ENCODE measurements at places on chromosomes 1 and 21. TPM values are rescaled to one million over a fixed set of nuclear protein-coding genes. Genes with fewer than 3 reads are reported as not detected.
A peak's percentile ranks its signal among the peaks of the same experiment; 100 is the strongest.

DNA sequence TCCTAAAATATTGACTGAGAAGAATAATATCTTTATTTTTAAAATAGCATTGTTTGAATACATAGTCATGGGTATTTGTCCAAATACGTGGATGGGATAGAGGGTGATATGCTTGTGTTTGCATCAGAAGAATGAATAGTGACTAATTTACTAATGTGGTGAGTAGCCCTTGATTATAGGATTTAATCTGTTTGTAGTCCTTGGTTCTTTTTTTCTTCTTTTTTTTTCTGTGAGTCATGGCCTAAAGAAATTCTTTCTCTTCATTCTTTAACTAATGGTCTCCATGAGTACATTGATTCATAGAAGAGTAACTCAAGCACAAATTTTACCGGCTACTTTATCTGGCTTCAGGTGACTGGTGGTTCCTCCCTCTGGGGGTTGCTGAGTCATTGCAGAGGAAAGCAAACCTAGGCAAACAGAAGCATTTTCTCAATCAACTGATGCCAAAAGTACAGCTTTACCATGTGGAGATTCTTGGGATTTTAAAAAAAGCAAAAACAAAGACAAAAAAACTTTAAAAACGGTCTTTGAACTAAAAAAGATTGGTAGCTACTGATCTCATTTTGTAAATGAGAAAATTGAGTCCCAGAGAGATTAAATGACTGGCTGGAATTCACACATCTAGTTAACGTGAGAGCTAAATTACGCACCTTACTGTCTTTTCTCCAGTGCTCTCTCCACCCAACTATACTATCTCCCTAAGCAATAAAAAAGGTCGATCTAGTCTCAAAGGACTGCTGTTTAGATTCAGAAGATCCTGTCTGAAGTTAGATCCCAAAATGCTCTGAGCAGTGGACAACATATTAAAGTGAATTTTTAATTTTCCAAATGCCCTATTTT, 40.5 kb downstream of the AK5 start:
- no peaks in the 10 kb centered on the region for H3K36me3 ChIP-seq
- H3K4me1 ChIP-seq = no peaks in the 10 kb centered on the region
- DNase-seq = no peak
- H3K27ac ChIP-seq = no peak overlapping the region

- H3K36me3 ChIP-seq = no peaks in the 10 kb centered on the region
- no peaks in the 10 kb centered on the region for H3K4me1 ChIP-seq
- no peak for DNase-seq
- no peak overlapping the region for H3K4me3 ChIP-seq
- no peak overlapping the region for H3K27ac ChIP-seq
Measured at GRCh38 chr1:180213401-180214170, 16.5 kb upstream of the LHX4 start.

FCAMR gene
- not detected for total RNA-seq

- H3K4me3 ChIP-seq = no peak overlapping the region
- no peaks in the 10 kb centered on the region for H3K4me1 ChIP-seq
- H3K36me3 ChIP-seq = peaks cover 54% of the 10 kb centered on the region
- no peak overlapping the region for H3K27ac ChIP-seq
- no peaks in the 10 kb centered on the region for H3K27me3 ChIP-seq
- peak; percentile 33 for DNase-seq
Measured at GRCh38 chr1:43614211-43614610, 35.7 kb upstream of the KDM4A start.

- H3K4me1 ChIP-seq = no peaks in the 10 kb centered on the region
- no peak for DNase-seq
- H3K4me3 ChIP-seq = no peak overlapping the region
- no peak overlapping the region for H3K27ac ChIP-seq
- no peaks in the 10 kb centered on the region for H3K27me3 ChIP-seq
Measured at GRCh38 chr1:212396638-212397037, 18.0 kb downstream of the PACC1 start.

SUCO gene
- 32.5 TPM for total RNA-seq

DNA sequence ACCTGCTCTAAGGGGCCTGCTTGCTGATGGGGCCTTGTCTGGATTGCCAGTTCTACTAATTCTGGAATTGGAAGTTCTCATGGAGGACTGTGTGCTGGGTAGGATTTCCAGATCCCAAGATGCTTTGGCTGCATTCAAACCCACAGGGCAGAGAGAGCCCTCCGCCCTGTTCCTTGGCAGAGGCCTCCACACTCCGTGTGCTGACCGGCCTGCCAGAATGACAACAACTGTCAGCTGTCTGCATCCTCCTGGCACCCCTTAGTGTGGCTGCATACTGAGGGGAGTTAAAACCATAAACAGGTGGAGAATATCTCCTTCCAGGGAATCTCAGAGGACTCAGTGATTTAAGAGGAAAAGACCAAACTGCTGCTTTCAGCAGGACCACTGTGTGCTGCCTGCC, 60.7 kb downstream of the ADARB1 start:
- H3K27me3 ChIP-seq = no peaks in the 10 kb centered on the region
- H3K4me1 ChIP-seq = peaks cover 40% of the 10 kb centered on the region

DNA sequence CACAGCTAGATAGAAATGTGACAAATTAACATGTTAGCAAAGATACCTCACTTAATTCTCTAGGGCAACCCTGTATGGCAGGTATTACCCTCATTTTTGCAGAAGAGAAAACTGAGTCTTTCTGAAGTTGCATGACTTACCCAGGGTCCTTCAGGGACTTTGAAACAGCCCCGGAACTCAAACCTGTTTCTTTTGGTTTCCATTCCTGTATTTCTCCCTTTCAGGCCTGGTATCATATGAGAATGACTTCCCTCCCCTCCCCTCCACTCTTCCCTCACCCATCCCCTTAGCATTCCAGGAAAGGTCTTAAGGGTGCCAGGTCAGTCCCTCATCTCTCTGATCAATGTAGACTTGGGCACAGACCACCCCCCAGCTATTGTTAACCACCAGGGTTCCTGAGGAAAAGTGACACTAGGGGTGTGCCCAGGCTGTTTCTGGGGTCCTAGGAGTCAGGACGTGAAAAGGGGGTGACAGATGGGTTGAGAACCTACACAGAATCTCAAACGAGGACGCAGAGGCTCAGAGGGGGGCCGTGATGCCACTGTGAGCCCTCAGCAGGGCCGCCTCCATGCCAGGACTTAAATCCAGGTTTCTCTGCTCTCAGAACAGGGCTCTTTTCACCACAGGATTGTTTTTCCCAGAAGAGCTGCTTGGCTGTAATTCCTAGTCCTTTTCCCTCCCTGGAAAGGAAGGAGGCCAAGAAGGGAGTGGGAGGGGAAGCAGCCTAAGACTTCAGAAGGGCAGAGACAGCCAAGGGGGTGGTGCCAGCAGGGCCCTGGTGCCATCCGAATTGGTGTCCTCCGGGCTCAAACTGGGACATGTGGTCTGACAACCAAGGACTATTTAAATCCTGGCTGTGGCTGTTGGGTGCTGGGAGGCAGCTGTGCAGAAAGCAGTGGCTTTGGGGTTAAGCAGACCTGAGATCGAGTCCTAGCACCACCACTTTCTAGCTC, 2.1 kb upstream of the WASF2 start:
- peak overlapping the region; percentile 100 for H3K27ac ChIP-seq
- no peak overlapping the region for H3K4me3 ChIP-seq
- DNase-seq = peak; percentile 45

- DNase-seq = no peak
- H3K27ac ChIP-seq = no peak overlapping the region
- no peaks in the 10 kb centered on the region for H3K36me3 ChIP-seq
- no peak overlapping the region for H3K4me3 ChIP-seq
Measured at GRCh38 chr1:210298936-210299335, 29.8 kb upstream of the HHAT start.

DNA sequence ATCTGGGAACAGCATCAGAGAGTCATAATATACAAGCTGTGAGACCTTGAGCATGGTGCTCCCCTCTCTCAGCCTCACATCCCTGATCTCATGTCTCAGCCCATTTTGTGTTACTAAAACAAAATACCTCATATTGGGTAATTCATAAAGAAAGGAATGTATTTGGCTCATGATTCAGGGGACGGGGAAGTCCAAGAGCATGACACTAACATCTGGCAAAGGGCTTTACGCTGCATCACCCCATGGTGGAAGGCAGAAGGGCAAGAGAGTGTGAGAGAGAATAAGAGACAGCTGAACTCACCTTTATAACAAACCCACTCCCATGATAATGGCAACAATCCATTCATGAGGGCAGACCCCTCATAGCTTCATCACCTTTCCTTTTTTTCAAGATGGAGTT, 36.5 kb downstream of the RNASEL start:
- no peaks in the 10 kb centered on the region for H3K27me3 ChIP-seq
- no peak overlapping the region for H3K27ac ChIP-seq
- DNase-seq = no peak
- no peaks in the 10 kb centered on the region for H3K36me3 ChIP-seq
- H3K4me1 ChIP-seq = no peaks in the 10 kb centered on the region

- peak overlapping the region; percentile 84 for H3K4me3 ChIP-seq
- DNase-seq = peak; percentile 87
- H3K27me3 ChIP-seq = no peaks in the 10 kb centered on the region
- H3K27ac ChIP-seq = peak overlapping the region; percentile 96
- H3K4me1 ChIP-seq = peaks cover 57% of the 10 kb centered on the region
Measured at GRCh38 chr1:116373431-116374352, 648 bp downstream of the ATP1A1 start.

Measured in lower lobe of right lung (tissue), 2 donors.